ENCODE measurements at places on chromosomes 2 and 18. TPM values are rescaled to one million over a fixed set of nuclear protein-coding genes. Genes with fewer than 3 reads are reported as not detected.

ZNF385B gene
- 3.2 TPM for total RNA-seq

SPC25 gene
- total RNA-seq, result 8.2 TPM

MGAT4A gene
- total RNA-seq, result 17.3 TPM

KRTCAP3 gene
- total RNA-seq, result 2.8 TPM

CYP27A1 gene
- 112 TPM for total RNA-seq

DSG4 gene
- under 0.01 TPM for total RNA-seq

CYB5A gene
- total RNA-seq, result 605 TPM

REG1A gene
- 0.33 TPM for total RNA-seq

ZNG1B gene
- 15.2 TPM for total RNA-seq

CCBE1 gene
- 2.3 TPM for total RNA-seq

RIT2 gene
- total RNA-seq, result not detected

CXCR2 gene
- total RNA-seq, result 1.3 TPM

ALPG gene
- total RNA-seq, result not detected

- no peak for DNase-seq
Observed at GRCh38 chr2:108228537-108228936, 11.2 kb upstream of the SULT1C3 start.

GRCh38 chr2:43133708-43134570 is 92.5 kb downstream of the ZFP36L2 start:
- DNase-seq, result no peak

DNA sequence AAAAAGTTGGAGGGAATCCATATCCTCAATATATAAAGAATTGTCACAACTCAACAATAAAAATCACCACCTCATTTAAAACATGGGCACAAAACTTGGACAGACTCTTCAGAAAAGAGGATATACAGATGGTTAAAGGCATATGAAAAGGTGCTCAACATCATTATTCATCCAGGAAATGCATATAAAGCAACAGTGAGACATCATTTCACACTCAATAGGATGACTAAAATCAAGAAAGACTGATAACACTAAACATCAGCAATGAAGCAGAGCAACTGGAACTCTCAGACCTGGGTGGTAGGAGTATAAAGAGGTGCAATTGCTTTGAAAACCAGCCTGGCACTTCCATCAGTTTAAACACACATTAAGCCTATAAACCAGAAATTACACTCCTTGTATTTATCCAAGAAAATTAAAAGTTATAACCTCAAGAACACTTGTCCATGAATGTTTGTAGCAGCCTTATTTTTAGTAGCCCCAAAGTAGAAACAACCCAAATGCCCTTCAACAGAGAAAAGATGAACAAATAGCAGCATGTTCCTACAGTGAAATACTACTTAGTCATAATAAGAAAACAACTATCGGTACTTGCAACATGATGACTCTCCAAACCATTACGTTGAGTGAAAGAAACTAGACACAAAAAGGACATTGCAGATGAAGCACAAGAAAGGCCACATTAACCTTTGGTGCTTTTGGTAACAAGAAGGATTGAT is 79.1 kb upstream of the TANC1 start:
- DNase-seq, result no peak

GRCh38 chr18:79520478-79521390 is 125.0 kb downstream of the NFATC1 start:
- no peak for DNase-seq

GRCh38 chr2:190822043-190822442 is 58.6 kb upstream of the GLS start:
- no peak for DNase-seq

GRCh38 chr2:52698408-52698807 is 1069.2 kb upstream of the CHAC2 start:
- DNase-seq, result no peak

GRCh38 chr18:30455741-30456140 is 586.8 kb downstream of the DSC3 start:
- DNase-seq, result no peak

GRCh38 chr18:78675231-78675630 is 304.4 kb upstream of the SALL3 start:
- no peak for DNase-seq

- DNase-seq, result no peak
Observed at GRCh38 chr2:72211350-72211749, 63.7 kb upstream of the CYP26B1 start.

DNA sequence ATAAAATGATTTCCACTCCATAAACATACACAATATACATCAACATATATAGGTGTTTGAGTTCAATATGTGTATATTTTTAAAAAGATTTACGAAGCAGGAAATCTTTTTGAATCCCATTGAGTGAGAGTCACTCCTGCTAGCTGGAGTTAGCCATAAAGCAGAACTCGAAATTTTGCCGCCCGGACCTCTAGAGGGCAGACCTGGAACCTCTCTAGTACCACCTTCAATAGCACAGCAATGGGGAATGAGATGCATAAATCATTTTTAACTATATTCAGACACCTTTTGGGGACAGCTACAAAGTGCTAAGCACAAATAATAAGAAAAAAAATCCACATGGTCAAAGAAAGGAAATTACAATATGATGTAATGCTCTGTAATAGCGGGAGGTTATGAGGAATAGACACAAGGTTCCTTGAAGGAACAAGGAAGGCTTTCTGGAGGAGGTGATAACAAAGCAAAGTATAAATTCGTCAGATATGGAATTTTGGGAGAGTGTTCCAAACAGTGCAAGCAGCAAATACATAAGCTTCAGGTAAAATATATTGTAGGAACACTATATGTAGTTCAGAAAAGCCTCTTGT is 533.4 kb downstream of the ERBB4 start:
- no peak for DNase-seq

DNA sequence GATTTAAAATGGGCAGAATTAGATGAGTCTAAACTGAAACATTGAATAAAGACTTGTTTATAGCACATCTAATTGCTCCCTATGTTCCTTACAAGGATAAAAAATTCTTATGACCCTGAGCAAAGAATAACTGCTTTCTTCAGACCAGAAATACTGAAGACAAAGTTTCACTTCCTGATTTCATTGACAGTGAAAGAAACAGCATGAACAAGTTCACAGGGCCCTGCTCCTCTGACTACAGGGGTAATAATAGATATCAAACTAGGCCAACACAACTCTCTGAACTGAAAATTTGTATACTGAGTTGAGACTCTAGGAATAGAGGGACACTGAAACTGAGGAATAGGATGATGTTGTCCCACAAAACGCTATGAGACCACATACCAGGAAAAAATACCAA is 1383.3 kb upstream of the CDH2 start:
- DNase-seq, result no peak

GRCh38 chr2:149155988-149156387 is 117.5 kb downstream of the LYPD6B start:
- no peak for DNase-seq

- no peak for DNase-seq
Observed at GRCh38 chr2:26298638-26299393, 47.1 kb upstream of the SELENOI start.

DNA sequence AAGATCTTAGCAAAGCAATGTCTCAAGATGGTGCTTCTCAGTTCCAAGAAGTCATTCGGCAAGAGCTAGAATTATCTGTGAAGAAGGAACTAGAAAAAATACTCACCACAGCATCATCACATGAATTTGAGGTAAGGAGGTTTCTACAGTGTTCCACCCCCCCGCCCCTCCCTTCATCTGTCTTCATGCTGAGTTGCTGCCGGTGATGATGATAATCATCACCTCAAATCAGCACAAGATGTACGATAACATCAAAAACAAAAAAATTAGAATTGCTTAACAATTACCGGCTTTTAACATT is 14.6 kb downstream of the UGP2 start:
- no peak for DNase-seq

DNA sequence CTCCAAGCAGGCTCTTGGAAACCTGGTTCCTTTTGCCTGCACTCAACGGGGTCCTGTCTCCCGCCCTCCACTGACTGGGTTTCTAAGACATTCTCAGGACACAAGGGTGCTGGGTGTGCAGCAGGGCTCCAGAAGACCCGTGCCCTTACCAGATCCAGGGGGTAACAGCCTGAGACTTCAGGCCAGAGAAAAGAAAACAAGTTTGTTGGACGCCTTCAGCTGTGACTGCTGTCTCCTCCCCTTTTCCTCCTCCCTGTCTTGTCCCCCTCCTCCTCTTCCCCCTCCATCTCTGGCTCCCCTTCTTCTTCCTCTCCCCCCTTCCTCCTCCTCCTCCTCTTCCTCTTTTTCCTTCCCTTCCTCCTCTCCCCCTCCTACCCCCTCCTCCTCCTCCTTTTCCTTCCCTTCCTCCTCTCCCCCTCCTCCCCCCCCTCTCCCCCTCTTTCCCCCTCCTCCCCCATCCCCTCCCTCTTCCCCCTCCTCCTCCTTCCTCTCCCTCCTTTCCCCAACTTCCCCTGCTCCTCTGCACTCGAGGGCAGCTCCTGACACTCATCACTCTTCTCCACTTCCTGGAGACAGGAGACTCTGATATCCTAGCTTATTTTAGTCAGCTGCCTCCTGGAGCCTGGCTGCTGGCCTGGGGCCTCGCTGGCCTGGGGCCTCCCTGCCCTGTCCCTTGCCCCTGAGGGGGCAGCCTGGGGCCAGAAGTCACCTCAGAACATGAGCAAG is 12.4 kb downstream of the ADRA2B start:
- no peak for DNase-seq

DNA sequence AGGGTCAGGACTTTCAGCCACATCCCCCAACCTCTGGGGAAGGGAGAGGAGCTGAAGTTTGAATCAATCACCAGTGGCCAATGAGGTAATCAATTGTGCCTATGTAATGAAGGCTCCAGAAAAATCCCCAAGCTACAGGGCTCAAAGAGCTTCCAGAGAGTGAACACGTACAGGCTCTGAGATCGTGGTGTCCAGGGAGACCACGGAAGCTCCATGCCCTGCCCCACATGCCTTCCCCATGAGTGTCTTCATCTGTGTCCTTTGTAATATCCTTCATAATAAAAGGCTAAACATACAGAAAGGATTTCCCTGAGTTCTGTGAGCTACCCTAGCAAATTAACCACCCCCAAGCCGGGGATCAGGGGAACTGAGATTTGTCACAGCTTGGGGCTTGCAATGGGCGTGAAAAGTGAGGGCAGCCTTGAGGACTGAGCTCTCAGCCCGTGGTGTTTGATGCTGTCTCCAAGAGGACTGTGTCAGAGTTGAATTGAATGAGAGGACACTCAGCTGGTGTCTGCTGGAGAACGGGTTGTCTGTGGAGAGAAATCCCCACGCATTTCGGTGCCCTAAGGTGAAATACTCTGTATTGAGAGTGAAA is 25.5 kb upstream of the TUBB6 start:
- DNase-seq, result no peak

DNA sequence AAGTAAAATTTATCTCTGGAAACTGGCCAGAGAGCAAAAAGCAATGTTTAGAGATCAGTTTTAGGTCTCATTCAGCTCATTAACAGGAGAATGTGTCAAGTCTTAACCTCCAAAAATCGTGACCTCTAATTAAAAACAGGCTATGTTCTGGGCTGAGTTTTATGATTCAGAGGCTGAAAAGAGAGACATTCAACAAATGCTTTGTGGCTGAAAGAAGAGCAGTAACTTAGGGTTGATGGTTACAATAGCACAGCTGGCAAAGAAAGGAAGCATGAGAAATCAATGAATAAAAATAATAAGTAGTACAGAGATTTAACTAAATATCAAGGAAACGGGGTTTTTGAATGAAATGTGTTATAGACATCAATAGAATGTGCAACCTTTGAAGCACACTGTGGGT is 13.1 kb downstream of the TGIF1 start:
- no peak for DNase-seq

DNA sequence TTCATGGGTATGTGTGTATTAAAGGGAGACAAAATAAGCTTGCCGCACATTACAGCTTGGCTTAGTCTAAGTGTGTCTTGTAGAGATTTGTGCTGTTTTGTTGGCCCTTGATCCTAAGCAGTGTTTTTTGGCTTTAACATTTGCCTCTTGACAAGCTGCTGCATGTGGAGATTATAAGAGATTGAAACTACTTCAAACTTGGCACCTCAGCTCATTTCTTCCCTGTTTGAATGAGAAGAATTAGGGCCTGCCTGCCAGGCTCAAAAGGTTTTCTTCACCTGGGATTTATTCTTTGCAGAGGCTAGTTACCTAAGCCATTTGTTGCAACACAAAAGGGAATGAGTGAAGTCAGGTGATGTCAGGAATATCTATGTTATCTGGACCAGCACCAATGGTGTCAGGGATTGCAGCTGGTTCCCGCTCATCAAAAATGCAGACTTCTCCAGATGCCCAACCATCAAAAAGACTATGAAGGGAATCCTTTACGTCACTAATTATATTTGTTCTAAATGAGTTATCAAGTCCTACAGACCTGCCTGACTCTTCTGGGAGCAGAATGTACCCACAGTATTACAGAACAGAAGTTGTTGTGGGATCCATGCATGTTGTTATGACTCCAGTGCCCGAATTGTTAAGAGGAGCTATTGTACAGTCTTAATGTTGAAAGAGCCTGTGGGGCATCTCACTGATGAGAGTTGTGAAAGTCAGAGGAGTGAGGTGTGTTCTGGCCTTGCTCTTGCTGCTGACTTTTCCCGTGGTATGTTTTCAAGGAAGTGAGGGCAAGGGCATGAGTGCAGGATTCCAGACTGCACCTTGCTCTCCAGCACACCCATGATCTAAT is 31.0 kb downstream of the ABCA12 start:
- no peak for DNase-seq

DNA sequence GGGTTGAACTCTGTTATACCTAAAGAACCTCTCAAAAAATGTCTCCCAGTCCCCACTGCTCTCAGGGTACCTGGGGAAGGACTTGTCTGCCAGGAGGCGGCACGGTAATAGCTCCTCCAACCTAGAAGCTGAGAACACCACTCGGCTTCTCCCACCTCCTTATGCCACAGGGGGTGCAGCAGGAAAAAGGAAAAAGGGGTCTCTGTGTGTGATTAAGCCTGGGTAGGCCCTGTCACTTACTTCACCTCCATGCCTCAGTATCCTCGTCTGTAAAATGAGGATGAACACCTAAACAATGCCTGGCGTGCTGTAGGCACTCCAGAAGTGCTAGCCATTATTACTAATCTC is 76.6 kb downstream of the EMX1 start:
- peak; percentile 30 for DNase-seq
